IMR-90 (cell line): ENCODE measurements at places on chromosomes 13 and 19. TPM values are rescaled to one million over a fixed set of nuclear protein-coding genes. Genes with fewer than 3 reads are reported as not detected.

DNA sequence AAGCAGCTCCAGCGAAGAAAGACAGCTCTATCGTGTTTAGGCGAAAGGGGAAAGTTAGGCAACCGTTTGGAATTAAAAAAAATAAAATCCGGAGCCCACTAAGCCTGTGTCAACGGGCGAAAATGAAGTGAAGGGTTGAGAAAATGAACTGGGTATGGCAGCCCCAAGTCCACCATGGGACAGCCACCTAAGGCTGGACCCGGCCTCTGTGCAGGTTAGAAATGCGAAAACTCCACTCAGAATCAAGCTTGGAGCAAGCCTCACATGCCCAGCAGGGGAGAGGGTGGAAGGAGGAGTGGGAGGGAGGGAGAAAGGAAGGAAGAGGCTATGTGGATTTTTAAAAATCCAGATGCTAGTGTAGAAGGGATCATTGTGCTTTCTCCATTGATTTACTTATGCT, 101.2 kb downstream of the IRS2 start:
- H3K36me3 ChIP-seq = no peaks in the 10 kb centered on the region
- no peak for DNase-seq
- H3K4me1 ChIP-seq = 0 out of 2 replicates have a peak, but pooled peaks cover 2% of the 10 kb centered on the region
- H3K4me3 ChIP-seq = no peak overlapping the region
- no peak overlapping the region for H3K27ac ChIP-seq
- peaks cover 60% of the 10 kb centered on the region for H3K27me3 ChIP-seq

- H3K27ac ChIP-seq = no peak overlapping the region
- no peak overlapping the region for H3K4me3 ChIP-seq
- H3K4me1 ChIP-seq = no peaks in the 10 kb centered on the region
- no peaks in the 10 kb centered on the region for H3K27me3 ChIP-seq
- H3K36me3 ChIP-seq = peaks cover 1% of the 10 kb centered on the region; the same call in 1 of the 2 replicates
These were observed 4.5 kb upstream of the EEF1AKMT1 start for GRCh38 chr13:20778311-20778710.

- DNase-seq = no peak
- no peak overlapping the region for H3K27ac ChIP-seq
- no peaks in the 10 kb centered on the region for H3K36me3 ChIP-seq
These were observed 50.6 kb upstream of the USPL1 start for GRCh38 chr13:30567072-30567471.

- peaks cover 27% of the 10 kb centered on the region for H3K36me3 ChIP-seq
- no peaks in the 10 kb centered on the region for H3K27me3 ChIP-seq
- H3K27ac ChIP-seq = no peak overlapping the region
- no peak overlapping the region for H3K4me3 ChIP-seq
- peaks cover 13% of the 10 kb centered on the region; the same call in 1 of the 2 replicates for H3K4me1 ChIP-seq
- DNase-seq = peak; percentile 79
These were observed 14.6 kb downstream of the NACC1 start for GRCh38 chr19:13132471-13133180.

DNA sequence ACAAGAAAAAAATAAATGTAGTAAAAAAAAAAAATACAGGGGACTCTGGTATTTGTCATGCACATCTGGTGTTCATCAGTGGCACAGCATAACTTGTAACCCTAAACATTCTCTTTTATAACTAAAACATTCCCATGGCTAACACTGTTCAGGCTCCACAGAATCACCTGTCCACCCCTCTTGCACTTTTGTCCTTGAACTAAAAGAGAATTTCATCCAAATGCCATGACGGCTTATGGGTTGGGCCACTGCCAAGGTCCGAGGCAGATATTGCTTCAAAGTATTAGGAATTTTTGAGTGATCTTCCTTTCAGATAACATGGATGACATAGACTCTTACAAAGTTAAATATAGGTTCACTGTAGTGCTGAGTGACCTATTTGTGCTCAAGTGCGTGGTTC, 25.7 kb upstream of the SERP2 start:
- peak; percentile 33 for DNase-seq
- H3K27ac ChIP-seq = no peak overlapping the region
- no peaks in the 10 kb centered on the region for H3K27me3 ChIP-seq

DNA sequence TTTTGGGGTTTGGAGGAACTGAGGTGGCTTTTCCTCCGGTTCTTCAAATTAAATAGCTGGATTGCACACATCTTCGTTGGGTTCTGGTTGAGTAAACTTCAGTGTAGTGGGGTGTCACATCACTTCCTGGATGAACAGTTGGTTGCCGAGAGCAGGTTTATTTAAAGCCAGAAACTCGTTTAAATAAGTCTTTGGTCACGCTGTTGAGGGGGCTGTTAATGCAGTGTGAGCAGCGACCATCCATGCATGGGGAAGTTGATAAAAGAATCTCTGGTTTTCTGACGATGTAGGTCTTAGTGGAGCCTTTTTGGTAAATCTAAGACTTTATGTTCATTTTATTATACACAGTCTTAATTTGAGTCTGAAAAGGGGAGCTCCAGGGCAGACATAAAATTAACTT, 351.2 kb upstream of the ARGLU1 start:
- no peak overlapping the region for H3K4me3 ChIP-seq
- H3K27me3 ChIP-seq = peaks cover 2% of the 10 kb centered on the region; the same call in 1 of the 2 replicates
- H3K27ac ChIP-seq = no peak overlapping the region
- H3K4me1 ChIP-seq = no peaks in the 10 kb centered on the region
- H3K36me3 ChIP-seq = no peaks in the 10 kb centered on the region
- DNase-seq = no peak

Gene OR7A17
- not detected in 2 replicates for total RNA-seq

Gene ERICH6B
- total RNA-seq = not detected in 2 replicates

Gene C19orf85
- total RNA-seq = not detected in 2 replicates

Gene GPR183
- 0.18 and 0.28 TPM in 2 replicates for total RNA-seq
